NCI-H1694 treated with DMSO at 0.1 percent for 48 hours (cell line): ENCODE measurements at places on chromosomes 3 and 15.

DNA sequence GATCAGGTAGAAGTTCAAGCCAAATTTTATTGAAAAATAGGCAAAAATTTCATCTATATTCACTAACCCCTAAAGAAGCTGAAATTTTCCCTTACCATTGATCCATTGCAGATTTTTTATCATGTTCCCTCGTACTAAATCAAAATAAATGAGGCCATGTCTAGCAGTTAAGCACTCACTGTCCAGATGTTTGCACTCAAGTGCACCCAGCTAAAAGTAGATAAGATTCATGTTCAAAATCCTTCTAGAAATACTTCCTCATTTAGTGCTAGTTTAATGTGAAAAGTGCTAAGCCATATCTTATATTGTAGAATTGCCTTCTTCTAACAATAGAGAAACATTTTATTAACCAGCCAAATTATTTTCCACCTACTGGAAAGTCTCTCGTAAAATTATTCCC is 164.7 kb upstream of the UBE2E2 start:
- DNase-seq = no peak

- no peak for DNase-seq
Observed at GRCh38 chr3:96101006-96101560, 713.3 kb upstream of the EPHA6 start.

DNA sequence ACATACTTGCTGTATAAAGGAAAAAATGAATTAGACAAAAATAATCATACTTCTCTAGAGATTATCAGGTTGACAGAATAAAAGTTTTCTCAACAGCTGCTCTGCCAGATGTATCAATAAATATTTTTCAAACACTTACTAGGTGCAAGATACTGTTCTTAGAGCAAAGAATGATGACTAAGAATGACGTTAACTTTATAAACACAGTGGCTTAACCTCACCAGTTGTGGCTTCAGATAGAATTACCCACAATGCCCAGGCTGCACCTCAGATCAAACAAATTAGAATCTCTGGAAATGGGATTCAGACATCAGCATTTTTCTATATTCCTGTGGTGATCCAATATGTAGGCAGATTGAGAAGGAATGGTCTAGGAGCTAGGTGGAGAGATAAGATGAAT is 422.4 kb upstream of the ATP11B start:
- no peak for DNase-seq

DNA sequence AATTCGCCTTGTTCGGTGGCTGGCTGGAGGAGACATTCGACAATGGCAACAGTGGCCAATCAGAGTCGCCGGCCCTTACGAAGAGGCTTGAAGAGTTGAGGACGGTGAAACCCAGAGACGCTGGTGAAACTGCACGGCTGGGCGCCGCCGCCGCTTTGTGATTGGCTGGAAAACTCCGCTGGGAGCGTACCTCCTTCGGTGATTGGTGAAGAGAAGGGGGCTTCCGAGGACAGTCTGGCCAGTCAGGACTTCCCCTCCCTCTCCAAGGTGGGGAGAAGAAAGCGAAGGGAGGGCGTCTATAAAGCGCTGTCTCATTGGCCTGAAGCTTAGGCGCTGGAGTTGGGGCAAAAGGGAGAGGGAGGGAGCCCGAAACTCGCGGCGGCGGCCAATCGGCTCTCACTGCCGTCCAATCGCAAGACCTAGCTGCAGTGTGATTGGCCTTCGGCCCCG is 554 bp upstream of the GSK3B start:
- DNase-seq = peak; percentile 100
